ENCODE measurements at places on chromosomes 1 and 21.

DNA sequence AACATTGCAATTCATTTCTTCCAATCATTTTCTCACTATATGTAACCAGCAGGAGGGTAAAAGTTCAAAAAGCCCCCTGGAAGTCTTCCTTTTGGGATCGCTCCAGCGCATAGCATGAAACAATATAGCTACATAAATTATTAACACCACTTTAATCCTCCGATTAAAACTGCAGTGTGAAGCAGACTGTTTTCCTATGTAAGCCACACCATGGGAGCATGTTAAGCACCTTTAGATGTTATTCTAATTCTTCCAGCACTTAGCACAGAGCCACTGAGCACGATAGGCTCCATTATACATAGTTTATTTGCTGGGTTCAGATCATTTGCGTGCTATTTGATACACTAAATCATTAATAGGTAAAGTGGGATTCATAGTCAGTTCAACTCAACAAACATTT, 18.4 kb upstream of the GADD45A start:
- DNase-seq = no peak

DNA sequence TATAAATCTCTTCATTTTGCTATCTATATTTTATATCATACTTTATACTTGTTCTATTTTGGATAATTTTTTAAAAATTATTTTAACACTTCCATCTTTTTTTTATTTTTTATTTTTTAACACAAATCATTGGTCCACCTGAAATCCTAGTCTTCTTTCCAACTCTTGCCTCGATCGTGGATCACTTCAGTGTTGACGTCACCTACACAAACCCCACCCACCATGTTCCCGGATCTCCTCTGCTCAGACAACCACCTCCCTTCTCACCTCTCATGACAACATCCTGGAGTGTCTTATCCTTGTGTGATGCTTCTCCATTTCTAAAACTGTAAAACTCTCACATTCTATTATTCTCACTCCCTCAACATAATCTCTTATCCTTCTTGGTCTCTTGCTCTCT, 34.1 kb upstream of the BTG3 start:
- no peak for DNase-seq

- DNase-seq = no peak
These were observed 79.4 kb downstream of the ERICH3 start for GRCh38 chr1:74593887-74594866.

- DNase-seq = no peak
These were observed 7.0 kb downstream of the SELE start for GRCh38 chr1:169726851-169727250.

DNA sequence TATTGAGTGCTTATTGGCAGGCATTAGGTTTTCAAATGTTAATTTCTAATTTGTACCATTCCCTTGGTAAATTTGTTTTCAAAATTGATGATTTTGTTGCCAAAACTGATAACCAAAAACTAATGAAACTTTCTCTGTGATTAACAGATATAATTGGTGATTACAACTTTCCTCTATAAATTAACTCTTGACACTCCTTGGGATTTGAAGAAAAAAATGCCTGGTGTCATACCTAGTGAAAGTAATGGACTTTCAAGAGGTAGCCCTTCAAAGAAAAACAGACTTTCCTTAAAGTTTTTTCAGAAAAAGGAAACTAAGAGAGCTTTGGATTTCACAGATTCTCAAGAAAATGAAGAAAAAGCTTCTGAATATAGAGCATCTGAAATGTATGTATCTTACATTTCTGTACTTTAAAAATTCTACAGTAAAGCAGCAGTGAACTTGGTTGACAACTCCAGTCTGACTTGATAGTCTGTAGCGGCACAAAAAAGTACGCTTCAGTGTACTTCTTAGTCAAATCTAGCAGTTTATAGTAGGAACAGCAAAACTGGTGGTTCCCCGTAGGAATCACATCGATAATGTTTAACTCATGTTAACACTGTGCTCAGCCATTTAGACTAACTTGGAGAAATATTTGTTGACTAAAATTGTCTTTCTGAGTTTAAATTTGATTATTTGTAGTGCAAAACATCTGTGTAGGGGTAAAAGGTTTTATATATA, 3.0 kb downstream of the USP1 start:
- no peak for DNase-seq

DNA sequence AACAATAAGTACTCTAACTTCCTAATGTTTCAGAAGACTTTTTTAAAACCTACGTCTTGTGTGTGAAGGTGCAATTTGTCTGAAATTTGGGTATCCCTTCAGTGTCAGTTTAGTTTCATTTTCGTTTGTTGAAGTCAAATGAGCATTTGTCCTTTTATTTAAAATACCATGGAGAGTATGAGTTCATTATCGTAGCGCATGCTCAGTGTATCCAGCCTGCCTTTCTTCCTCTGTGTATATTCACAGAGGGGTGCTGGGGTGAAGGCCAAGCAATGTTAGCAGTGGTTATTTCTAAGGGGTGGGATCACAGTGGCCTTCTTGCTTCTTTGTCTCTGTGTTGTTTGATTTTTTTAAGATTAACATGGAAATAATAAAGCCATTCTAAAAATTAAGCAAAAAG, 43.2 kb downstream of the CNN3 start:
- DNase-seq = no peak

DNA sequence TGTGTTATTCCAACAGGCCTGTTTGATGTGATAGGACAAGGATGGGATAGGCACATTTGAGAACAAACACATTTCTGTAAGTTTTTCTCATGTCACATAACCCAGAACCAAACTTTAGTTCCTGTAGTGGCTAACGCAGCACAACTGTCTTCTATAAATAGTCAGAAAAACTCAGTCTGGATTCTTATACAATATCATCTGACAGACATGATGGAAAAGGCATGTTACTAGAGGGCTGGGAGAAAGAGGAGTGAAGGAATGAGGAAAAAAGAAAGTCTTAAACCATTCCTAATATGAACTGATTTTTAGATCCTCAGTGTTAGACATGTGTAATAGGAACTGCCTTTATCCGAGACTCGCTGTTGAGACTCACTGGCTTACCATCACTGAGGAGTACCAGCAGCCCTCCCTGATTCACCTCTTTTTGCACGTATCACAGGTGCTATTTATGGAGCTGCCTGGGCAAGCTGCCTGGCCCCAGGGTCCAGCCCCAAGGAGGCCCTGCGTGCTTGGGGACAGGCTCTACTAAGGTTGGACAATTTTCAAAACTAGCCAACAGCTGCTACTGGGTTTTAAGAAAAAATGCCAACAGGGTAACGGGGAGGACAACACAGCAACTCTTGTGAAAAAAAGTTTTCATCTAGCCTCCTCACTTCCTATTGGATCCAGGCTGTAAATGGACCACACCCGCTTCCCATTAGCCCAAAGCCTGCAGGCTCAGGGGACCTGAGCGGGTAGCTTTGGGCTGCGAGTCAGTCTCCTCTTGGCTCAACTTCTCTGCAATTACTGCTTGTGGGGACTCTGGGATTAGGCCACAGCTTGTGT, 30.7 kb upstream of the SERBP1 start:
- no peak for DNase-seq

DNA sequence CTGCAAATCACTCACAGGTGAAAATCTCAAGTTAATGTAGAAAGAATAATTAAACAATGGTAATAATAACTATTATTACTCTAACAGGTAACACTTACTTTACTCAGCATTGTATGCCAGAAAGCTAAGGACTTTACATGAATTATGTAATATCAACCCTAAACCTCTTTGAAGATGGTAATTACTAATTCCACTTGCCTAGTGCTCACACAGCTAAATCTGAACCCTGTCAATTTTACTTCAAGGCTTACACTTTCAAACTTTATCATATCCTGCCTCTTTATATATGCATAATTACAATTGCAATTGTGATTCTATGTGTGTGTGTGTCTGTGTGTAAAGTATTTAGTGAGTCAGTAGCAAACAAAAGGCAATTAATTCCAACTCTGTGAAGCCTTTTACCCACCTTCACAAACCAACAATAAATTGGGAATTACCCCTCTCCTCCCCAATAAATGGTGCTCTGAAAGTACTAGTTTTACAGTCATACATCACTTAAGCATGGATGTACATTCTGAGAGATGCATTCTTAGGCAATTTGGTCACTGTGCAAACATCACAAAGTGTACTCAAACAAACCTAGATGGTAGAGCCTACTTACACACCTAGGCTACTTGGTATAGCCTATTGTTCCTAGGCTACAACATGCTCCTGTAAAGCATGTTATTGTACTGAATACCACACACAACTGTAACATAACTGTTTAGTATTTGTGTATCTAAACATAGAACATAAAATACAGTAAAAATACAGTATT, 5.9 kb downstream of the ZNF644 start:
- no peak for DNase-seq

DNA sequence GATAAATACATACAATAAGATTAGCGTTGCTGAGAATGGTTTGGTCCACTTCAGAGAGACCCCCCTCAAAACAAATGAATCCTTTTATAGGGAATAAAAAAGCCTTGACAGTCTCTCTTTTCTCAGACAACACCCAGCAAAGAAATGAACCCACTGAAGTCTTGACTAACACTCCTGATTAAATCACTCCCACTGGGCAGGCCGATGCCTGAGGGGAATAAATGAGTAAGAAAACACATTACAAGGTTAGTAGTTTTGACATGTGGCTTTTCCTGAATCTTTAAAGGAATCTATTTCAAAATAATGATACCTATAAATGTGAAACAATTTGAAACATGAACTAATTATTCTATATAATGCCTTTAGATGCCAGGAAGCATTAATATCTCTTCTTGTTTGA, 146.9 kb upstream of the POGK start:
- no peak for DNase-seq

- no peak for DNase-seq
These were observed 35.8 kb downstream of the WNT4 start for GRCh38 chr1:22107126-22107525.

- DNase-seq = no peak
These were observed 78.9 kb downstream of the CD46 start for GRCh38 chr1:207830788-207831187.

- no peak for DNase-seq
These were observed 227.7 kb downstream of the NFIA start for GRCh38 chr1:61310057-61310456.

- no peak for DNase-seq
These were observed 556.2 kb upstream of the TMPRSS15 start for GRCh38 chr21:18959817-18960216.

GRCh38 chr1:6259491-6260362, 1.2 kb downstream of the GPR153 start:
- DNase-seq = no peak

GRCh38 chr1:240070188-240070587, 21.5 kb upstream of the FMN2 start:
- DNase-seq = no peak

DNA sequence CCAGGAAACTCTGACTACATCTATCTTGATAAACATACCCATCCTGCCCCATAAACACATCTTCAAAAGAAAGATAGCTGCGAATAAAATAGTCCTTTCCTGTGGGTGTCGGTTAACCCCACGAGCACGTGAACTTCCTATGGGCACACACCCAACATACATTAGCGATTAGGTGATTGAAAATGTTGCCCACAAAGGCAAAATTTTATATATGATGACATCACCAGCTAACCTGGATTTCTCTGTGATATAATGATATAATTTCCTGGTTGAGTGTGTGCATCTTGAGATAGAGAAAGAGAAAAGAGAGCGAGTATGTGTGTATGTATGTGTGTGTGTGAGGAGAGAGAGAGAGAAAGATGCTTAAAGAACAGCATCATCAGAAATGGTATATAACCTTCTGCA, 296.1 kb downstream of the PTPRC start:
- DNase-seq = no peak

DNA sequence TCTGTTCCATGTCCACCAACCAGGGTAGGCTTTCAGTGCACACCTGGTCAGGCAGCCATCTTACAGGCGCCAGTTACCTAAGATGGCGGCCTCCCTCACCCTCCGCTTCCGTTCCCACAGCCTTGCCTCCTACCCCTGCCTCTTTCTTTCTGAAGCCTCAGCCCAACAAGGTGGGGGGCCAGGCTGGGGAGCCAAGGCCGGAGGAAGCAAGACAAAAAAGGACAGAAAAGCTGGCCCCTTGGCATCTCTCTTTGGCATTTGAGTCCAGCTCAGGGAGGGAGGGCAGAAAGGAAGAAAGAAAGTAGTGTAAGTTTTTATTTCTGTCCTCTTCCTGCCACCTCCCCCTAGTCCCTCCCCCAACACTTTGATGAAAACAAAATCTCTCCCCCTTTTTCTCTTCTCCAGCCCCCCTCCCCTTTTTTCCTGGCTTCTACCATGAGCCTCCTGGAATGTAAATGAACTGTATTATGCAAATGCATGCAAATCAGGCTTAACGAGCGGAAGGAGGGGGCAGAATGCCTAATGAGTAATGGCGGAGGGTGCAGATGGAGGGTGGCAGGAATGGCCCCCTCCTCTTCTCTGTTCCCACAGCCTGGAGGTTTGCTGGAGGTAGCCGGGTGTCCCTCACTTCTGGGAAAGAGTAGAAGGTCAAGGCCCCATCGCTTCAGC, 43.8 kb downstream of the RHBG start:
- no peak for DNase-seq

- DNase-seq = no peak
These were observed 77.6 kb upstream of the IFFO2 start for GRCh38 chr1:19033926-19034680.

- no peak for DNase-seq
These were observed 320.2 kb upstream of the NFIA start for GRCh38 chr1:60762176-60762575.

DNA sequence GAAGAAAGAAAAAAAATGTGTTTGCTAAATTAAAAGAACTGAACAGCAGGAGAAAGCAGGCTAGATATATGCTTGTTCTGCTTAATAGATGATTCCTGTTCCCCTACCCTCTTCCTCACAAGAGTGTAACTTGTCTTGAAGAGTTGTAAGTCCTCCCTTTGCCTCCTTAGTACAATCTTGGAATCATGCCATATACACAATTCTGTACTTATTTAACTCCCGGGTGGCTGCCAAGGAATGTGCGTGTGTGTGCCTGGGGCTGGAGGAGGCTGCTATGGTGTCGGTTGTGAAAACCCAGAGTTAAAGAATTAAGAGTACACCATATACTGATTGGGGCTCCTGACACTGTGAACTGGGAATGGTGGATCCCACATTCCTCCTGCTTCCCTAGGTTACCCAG, 194.2 kb downstream of the SIPA1L2 start:
- no peak for DNase-seq

GRCh38 chr1:157862114-157863070, 20.8 kb upstream of the CD5L start:
- no peak for DNase-seq

DNA sequence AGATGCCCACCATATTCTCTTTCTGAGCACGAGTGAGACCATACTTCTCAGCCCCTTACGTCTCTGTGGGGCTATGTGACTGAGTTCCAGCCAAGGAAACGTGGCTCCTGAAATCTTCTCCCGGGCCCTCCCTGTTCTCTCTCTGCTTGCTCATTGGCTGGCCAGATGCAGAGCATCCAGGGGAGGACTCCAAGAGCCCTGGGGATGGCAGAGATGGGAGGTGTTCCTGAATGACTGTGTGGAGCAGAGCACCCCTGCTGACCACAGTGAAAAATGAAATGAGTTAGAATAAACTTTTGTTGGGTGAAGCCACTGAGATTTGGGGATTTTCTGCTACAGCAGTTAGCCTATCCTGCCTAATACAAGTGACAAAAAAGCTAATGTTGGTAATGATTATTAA, 23.8 kb downstream of the KIAA0040 start:
- no peak for DNase-seq

Data from cortex of kidney (tissue), 1 donor.